HT-29 (cell line): ENCODE measurements at places on chromosomes 1 and 21. TPM values are rescaled to one million over a fixed set of nuclear protein-coding genes. Genes with fewer than 3 reads are reported as not detected.

Gene FYB2
- not detected in 2 replicates for total RNA-seq

Gene FCRL1
- 0.28 TPM in 1 of 2 replicates, not detected in the other for total RNA-seq

Gene FCRL4
- total RNA-seq, result not detected in 2 replicates

Gene LRRC39
- 0.05 and 0.41 TPM in 2 replicates for total RNA-seq

GRCh38 chr1:20792196-20792595 is 5.1 kb upstream of the HP1BP3 start:
- DNase-seq, result no peak

DNA sequence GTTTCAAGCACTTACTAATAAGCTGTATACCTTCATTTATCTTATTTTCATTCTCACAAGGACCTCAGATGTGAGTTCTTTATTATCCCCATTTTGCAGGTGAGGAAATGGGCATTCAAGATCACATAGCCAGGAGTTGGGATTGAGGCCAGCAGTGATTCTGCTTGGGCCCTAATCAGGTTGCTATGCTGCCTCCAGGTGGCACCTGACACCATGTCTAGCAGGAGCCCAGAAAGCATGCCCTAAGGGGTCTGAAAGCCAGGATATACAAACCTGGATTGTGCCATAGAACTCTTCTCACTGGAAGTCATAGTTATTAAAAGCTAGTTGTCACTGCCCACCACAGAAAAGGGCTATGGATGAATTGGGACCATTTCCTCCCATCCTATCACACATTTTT is 61.1 kb downstream of the FYB2 start:
- peak; percentile 3 for DNase-seq

DNA sequence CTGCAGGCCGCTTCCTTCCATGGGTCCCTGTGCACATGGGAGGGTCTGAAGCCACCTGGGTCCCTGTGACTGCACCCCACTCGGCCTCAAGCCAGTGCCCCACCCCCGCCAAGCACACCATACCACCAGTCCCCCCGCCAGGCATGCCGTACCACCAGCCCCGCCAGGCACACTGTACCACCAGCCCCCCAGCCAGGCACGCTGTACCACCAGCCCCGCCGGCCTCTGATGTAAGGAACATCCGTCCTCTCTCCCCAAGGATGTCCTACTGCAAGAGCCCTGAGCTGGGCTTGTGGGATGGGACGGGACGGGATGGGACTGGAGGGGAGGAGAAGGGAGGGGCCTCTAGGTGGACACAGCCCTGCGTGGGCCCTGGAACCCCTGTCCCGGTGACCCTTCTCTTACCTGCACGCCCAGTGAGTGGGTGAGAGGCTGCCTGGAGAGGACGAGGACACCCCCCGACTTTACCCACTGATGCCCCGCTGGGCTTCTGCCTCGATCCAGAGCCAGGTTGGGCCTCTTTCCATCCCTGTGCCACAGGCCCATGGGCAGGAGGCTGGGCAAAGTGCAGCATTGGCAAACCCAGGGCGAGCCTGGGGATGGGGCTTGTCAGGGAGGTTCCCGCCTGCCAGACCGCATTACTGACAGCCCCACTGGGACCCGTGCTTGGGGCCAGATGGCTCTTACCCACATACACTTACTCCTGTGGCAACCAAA is 40.8 kb upstream of the COL6A1 start:
- no peak for DNase-seq

- DNase-seq, result no peak
Measured at GRCh38 chr21:42453224-42453985, 42.6 kb downstream of the RSPH1 start.

DNA sequence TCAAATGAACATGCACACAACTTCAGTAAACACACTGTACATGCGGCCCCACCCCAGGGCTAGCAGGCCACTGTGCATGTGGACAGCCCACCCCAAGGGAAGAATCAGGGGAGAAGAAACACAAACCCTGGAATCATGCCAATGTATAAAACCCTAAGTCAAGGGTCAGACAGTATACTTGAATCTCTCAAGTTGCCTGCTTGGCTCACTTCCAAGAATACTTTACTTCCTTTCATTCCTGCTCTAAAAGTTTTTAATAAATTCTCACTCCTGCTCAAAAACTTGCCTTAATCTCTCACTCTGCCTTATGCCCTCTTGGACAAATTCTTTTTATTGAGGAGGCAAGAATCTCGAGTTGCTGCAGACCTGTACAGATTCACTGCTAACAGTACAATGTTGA is 231.2 kb upstream of the CACYBP start:
- no peak for DNase-seq

- DNase-seq, result no peak
Measured at GRCh38 chr1:92342401-92342800, 43.5 kb downstream of the RPAP2 start.

DNA sequence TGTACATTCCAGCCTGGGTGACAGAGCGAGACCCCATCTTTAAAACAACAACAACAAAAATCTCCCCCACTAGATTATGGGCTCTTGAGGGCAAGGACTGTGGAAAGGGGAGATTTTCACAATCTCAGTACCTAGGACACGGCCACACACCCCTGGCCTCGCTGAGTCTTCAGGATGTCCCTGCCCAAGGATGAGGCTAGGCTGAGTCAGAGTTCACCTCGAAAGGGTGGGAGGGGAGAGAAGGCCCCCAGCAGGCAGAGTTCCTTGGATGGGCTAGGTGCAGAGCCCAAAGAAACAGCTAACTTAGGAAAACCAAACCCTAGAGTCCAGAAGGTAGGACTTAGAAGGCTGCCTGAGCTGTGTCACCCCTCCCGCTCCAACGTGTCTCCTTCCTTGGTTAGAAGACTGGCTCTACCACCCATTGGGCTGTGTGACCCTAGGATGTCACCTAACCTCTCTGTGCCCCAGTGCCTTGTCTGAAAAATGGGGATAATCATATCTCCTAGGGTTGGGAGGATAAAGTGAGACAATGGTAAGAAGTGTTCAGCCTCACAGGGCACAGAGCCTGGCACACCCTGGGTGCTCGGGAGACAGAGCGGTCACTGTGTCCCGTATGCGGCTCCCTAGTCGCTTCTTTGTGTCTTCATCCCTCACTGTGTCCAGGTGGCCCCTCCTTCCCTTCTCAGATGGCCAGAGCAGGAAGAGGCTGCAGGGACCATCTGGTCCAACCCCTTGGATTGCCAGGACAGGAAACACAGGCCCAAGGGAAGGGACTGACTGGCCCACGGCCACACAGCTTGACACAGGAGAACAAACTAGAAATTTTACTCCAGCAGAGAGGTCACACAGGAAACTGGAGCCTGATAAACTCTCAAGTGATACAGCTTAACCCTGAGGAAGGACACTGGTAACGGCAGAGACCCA is 11.2 kb downstream of the TRIM62 start:
- DNase-seq, result no peak

- no peak for DNase-seq
Measured at GRCh38 chr1:89600451-89601224, 32.3 kb upstream of the LRRC8C start.

GRCh38 chr21:34807881-34808568 is 139.2 kb downstream of the CLIC6 start:
- DNase-seq, result peak; percentile 72

GRCh38 chr1:167482184-167482583 is 36.1 kb downstream of the CD247 start:
- no peak for DNase-seq

- no peak for DNase-seq
Measured at GRCh38 chr21:28138272-28138671, 854.4 kb downstream of the LTN1 start.

DNA sequence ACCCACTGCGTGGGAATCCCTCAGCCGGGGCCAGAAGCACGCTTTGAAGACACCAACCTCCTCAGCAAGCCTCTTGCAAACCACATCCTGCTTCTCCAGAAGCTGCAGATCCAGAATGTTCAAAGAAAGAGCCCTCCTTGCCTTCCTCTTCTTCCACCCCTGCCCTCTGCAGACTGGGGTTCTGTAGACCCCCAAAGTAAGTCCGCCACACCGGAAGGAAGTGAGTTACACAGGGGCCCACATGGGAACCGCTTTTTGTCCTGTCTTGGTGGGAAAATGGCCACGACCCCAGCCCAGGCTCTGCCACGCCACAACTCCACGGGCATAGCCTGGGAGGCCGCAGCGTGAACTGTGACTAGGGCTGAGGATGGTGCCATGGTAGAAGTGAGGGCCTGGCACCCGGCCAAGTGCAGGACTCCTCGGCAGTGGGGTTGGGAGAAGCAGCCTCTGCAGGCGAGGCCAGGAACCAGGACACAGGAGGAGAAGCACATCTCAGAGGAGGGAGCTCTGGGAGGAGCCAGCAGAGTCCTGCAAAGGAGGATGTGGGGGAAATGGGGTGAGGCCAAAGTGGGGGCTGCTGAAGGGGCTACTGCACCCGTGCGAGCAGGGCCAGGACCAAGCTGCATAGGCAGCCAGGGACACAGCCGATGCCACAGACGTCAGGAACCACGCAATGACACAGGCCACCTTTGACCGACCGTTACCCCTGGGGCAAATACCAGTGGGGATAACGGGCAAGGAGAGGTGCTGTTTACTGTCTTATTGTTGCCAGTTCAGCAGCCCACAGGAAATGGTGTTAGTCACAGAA is 30.9 kb downstream of the PDE9A start:
- DNase-seq, result no peak
